ENCODE measurements at places on chromosomes 2 and 18.
A peak's percentile ranks its signal among the peaks of the same experiment; 100 is the strongest.

DNA sequence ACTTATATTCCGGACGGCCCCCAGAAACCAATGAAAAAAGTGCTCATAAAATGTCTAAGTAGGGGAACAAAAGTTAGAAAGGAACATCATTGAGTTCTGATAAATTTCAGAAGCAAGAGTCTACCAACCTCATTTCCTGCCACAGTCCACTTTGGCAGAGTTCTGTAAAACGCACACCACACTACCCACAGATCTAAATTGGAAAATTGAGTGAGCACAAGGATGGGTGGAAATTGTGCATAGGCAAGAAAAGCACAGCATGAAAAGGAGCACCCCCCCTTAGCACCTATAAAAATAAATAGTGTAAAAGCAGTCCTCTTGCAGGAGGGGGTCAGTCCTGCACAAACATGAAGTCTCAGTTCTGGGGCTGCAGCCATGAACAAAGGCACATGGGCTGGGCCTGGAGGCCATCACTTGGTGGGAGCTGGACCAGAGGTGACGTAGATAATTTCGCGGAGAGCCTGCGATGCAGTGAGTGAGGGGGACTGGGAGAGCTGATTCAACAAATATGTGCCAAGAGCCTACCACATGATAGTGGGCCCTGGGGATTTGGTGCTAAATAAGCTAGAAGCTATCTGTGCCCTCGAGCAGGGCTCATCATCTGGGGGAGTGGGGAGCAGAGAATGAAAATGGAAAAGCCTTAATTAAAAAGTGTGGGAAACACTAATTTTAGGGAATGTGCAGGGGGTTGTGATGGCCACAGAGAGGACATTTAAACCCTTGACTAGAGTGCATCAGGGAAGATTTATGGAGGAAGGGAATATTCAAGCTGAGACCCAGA, 48.9 kb upstream of the SPP2 start:
- no peak overlapping the region for H3K4me3 ChIP-seq
- no peaks in the 10 kb centered on the region for H3K36me3 ChIP-seq
- no peak for DNase-seq
- H3K27ac ChIP-seq, result no peak overlapping the region

DNA sequence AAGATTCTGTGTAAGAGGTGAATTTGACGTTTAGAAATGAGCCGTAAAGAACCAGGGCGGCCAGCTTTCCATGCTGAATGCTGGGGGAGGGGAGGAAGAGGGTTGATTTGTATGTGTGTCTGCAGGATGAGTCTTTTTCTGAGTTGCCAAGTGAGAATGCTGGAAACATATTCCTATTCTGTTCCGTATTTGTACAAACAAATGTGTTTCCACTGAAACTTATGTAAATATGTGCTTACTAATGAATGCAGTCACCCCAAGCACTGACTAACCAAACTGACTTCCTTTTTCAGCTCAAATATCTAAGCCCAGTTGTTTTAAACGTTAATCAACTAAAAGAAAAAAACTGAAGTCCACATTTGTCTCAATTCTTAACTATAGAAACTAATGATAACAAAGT, 74.9 kb upstream of the APCDD1 start:
- no peak for DNase-seq
- no peak overlapping the region for H3K4me3 ChIP-seq
- no peak overlapping the region for H3K27ac ChIP-seq

DNA sequence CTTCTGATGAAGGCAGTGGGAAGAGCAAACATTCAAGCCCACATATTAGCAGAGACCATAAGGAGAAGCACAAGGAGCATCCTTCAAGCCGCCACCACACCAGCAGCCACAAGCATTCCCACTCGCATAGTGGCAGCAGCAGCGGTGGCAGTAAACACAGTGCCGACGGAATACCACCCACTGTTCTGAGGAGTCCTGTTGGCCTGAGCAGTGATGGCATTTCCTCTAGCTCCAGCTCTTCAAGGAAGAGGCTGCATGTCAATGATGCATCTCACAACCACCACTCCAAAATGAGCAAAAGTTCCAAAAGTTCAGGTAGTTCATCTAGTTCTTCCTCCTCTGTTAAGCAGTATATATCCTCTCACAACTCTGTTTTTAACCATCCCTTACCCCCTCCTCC, 35.4 kb downstream of the CCNT2 start:
- no peaks in the 10 kb centered on the region for H3K27me3 ChIP-seq
- no peaks in the 10 kb centered on the region for H3K4me1 ChIP-seq
- no peak overlapping the region for H3K4me3 ChIP-seq
- H3K27ac ChIP-seq, result no peak overlapping the region

DNA sequence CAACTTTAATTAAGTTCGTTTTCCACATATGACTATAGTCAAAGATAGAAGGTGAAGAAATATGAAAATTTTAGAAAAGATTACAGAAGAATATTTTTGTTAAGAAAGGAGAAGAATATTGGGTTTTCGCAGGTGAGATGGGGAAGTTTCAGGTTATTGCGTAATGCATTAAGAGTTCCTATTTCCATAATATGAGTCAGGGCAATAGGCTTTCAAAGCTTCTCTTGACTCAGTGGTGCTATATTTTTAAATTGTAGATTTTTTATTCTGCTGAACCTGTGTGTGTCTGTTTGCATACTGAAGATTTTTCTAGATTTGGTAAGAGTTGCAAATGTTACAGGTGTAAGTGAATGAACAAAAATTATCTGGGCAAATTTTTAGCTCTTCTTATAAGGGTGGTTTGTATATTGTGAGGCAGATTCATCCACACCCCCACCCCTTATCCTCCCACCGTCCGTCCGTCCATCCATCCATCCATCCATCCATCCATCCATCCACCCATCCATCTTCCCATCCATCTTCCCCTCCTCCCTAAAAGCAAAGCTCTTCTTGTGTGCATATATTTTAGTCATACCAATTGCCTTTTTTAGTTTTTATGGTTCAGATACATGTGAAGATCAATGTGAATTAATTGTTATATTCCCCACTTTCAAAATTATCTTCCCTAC, 69.6 kb downstream of the MYO1B start:
- no peak overlapping the region for H3K27ac ChIP-seq
- DNase-seq, result no peak
- H3K27me3 ChIP-seq, result no peaks in the 10 kb centered on the region
- H3K36me3 ChIP-seq, result no peaks in the 10 kb centered on the region
- H3K4me1 ChIP-seq, result no peaks in the 10 kb centered on the region
- no peak overlapping the region for H3K4me3 ChIP-seq

DNA sequence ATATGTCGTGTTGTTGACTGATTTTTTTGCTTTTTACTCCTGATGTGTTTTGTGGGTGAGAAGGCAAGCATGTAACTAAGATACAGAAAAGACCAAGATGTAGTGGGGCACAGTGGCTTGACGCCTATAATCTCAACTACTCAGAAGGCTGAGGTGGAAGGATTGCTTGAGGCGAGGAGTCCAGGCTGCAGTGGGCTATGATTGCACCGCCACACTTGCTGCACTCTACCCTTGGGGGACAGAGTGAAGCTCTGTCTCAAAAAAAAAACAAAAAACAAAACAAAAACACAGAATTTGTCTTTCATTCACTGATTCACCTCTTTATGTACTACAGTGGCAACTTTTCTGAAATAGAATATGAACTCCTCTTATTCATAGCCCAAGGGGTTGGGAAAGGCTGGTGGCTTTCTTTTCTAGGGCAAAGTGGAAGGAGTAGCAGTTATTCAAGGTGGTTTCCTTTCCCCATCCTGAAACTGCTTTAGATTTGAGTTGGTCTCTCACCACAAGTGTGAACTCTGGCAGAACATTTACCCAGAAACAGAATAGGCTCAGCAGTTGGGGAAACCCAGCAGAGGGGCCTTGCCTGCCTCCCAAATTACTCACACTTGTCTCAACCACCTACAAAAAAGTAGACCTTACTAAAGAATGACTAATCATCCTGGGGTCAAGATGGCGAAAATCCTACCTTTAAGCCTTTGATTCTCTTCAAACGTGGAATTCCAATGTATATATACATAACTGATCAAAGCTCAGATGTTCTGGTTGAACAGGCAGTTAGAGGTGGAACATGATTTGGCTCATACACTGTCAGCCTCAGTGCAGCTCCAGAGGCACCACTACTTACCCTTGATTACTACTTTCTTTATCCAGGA, 6.5 kb downstream of the TANK start:
- no peak overlapping the region for H3K4me3 ChIP-seq
- H3K27ac ChIP-seq, result peak overlapping the region; percentile 51
- DNase-seq, result no peak
- peaks cover 22% of the 10 kb centered on the region for H3K4me1 ChIP-seq

DNA sequence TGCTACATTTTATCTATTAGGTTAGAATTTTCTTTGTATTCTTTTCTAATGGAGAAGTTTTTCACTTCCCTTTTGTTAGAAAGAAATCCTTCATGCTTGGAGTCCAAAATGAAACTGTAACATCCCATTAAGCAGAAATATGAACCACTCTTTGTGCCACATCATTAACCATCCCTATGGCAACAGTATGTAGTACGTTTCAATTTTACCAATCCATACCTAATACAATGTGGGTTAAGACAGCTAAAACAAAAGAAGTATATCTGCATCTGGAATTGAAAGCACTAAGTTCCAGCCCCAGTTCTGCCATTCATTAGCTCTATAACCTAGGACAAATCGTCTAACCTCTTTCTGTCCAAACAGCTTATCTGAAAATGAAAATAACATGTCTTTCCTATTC, 409.2 kb upstream of the SPHKAP start:
- H3K27me3 ChIP-seq, result no peaks in the 10 kb centered on the region
- no peaks in the 10 kb centered on the region for H3K4me1 ChIP-seq
- DNase-seq, result no peak
- H3K27ac ChIP-seq, result no peak overlapping the region
- H3K36me3 ChIP-seq, result no peaks in the 10 kb centered on the region

DNA sequence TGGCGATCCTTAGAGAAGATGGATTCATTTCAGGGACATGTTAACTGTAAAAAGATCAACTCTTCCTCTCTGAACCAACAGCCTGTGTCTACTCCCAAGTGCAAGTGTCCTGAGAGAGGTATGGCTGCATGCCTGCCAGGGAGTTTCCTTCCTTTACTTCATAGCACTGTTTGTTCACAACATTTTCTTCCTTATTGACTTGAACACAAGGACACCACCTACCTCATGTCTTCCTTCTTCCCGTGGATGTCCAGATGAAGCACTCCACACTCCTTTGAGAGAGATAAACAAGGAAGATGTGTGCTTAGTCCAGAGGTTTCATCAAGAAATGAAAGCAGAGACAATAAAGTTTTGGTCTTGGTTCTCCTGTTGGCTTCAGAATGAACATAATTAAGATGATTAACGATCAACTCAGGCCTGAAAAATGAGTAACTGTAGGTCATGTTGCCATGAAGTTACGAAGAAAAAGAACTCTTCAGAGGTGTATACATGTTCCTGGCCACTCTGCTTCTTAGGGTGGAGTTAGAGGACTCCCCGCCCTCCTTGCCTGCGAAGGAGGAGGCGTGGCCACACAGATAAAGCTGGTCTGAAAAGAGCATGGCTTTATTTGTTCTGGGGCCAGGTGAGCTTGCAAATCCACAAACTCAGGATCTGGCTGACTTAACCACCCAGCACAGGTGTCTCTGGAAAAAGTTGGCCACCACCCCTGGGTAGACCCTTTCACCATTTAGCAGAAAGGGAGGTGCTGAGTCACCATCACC, 155.0 kb upstream of the KCTD1 start:
- H3K4me1 ChIP-seq, result no peaks in the 10 kb centered on the region
- H3K27ac ChIP-seq, result no peak overlapping the region
- no peaks in the 10 kb centered on the region for H3K27me3 ChIP-seq
- H3K4me3 ChIP-seq, result no peak overlapping the region

GRCh38 chr18:40866013-40866645, 1088.9 kb upstream of the PIK3C3 start:
- H3K4me1 ChIP-seq, result no peaks in the 10 kb centered on the region
- no peak for DNase-seq
- H3K4me3 ChIP-seq, result no peak overlapping the region

GRCh38 chr2:128396500-128396891, 77.8 kb upstream of the HS6ST1 start:
- H3K27me3 ChIP-seq, result no peaks in the 10 kb centered on the region
- peak overlapping the region; percentile 57 for H3K27ac ChIP-seq
- no peak for DNase-seq
- H3K4me3 ChIP-seq, result no peak overlapping the region
- H3K4me1 ChIP-seq, result no peaks in the 10 kb centered on the region

DNA sequence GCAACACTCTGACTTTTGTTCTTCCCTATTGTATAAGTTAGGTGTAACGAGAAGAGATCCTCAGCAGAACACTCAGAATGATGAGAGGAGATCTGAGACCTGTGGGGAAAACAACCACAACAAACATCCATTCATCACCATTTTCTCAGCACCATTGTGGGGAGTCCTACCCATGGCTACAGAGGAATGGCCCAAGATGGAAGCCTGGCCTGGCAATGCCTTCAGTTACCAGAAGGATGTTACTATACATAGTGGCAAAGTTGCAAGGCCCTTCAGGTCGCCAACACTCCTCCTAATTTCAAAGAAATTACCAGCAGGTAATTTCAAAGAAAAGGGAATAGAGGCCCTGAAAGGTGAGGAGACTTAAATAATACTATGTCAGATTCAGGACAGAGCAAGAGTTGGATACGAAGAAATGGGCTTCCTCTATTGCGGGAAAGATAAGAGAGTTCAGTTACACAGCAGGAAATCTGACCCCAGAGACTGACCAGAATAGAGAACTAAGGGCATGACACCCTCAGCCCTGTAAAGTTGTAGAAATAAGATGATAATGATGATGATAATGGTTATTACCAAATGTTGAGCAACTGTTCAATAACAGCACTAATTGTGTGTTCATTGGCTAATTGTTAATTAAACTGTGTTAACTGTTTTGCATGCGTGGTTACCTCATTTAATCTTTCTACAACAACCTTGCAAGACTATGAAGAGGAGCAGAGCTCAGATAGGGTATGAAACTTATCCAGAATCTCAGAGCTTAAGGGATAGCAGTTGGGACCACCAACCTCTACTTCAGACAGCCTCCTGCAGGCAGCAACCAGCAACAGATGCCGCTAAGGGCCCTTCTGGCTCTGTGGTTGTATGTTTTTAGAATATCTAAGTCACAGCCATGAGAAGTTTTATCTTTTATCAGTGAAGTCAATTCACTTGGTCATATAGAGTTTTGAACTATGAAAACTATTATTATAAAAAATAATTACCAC, 37.5 kb downstream of the DHRS9 start:
- H3K27ac ChIP-seq, result no peak overlapping the region
- no peaks in the 10 kb centered on the region for H3K27me3 ChIP-seq
- H3K36me3 ChIP-seq, result no peaks in the 10 kb centered on the region
- H3K4me1 ChIP-seq, result no peaks in the 10 kb centered on the region
- no peak overlapping the region for H3K4me3 ChIP-seq
- DNase-seq, result no peak

GRCh38 chr18:55592106-55592505, 4.1 kb upstream of the TCF4 start:
- no peak overlapping the region for H3K27ac ChIP-seq
- no peaks in the 10 kb centered on the region for H3K27me3 ChIP-seq
- H3K36me3 ChIP-seq, result no peaks in the 10 kb centered on the region
- no peaks in the 10 kb centered on the region for H3K4me1 ChIP-seq
- DNase-seq, result no peak
- no peak overlapping the region for H3K4me3 ChIP-seq

- no peaks in the 10 kb centered on the region for H3K36me3 ChIP-seq
- H3K27ac ChIP-seq, result no peak overlapping the region
- H3K27me3 ChIP-seq, result no peaks in the 10 kb centered on the region
- no peaks in the 10 kb centered on the region for H3K4me1 ChIP-seq
- no peak overlapping the region for H3K4me3 ChIP-seq
- no peak for DNase-seq
Measured at GRCh38 chr2:152319822-152320570, 15.0 kb upstream of the FMNL2 start.

GRCh38 chr2:120421830-120422175, 75.9 kb downstream of the INHBB start:
- no peak overlapping the region for H3K27ac ChIP-seq
- H3K27me3 ChIP-seq, result no peaks in the 10 kb centered on the region
- H3K36me3 ChIP-seq, result no peaks in the 10 kb centered on the region
- DNase-seq, result no peak
- no peak overlapping the region for H3K4me3 ChIP-seq

Measured in breast epithelium (tissue), 4 donors.